ENCODE measurements at places on chromosomes 16 and 17.

DNA sequence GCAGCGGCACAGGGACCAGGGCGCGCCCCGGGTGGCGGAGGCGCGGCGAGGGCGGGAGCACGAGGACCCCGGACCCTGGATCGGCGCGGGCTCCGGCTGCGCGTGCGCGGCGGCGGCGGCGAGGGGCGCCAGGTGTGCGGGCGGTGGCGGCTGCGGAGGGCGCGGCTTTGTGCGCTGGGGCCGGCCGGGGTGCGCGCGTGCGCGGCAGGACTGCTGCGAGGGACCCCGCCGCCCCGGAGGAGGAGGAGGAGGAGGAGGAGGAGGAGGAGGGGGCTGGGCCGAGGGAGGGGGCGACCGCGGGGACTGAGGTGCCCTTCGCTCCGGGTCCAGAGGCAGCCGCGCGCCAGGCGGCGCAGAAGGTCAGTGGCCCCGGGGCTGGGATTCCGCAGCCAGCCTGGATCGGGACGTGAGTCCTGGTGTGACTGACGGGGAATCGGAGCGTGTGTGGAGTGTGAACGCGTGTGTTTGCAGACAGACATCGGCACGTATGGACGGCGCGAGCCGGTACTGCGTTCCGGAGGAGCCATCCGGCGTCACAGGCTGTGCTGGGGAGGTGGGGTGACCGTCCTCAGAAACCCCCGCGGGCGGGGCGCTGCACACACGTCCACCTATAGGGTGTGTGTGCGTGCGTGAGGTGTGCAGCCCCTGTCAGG, 19.5 kb upstream of the RAP1GAP2 start:
- peak; percentile 12 for DNase-seq

GRCh38 chr16:27568077-27568476, 18.1 kb downstream of the KATNIP start:
- DNase-seq, result no peak

DNA sequence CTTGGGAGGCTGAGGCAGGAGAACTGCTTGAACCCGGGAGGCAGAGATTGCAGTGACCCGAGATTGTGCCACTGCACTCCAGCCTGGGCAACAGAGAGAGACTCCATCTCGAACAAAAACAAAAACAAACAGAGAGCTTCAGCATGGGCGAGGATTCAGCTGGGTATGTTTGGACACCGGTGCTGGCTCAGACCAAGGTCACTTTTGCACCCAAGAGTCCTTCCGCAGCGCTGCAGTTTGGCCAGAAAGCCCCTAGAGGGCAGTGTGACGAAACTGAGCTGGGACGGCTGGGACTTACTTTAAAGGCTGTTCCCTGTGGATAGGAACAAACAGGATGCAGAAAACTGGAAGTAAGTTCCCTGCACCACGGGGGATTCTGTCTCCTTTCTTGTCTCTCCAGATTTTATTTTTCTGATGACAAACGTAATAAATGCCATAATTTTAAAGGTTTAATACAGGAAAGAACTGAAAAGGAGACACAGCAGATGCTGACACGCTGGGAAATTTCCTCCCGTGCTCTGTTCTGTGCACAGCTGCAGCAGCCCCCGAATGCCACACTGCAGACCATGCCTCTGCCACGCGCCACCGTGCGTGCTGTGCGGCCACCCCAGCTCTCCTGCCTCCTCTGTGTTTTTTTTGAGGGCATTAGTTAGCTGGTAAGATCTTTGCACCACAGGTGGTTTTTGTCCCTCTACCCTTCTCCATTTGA, 25.2 kb upstream of the USP36 start:
- peak; percentile 42 for DNase-seq

DNA sequence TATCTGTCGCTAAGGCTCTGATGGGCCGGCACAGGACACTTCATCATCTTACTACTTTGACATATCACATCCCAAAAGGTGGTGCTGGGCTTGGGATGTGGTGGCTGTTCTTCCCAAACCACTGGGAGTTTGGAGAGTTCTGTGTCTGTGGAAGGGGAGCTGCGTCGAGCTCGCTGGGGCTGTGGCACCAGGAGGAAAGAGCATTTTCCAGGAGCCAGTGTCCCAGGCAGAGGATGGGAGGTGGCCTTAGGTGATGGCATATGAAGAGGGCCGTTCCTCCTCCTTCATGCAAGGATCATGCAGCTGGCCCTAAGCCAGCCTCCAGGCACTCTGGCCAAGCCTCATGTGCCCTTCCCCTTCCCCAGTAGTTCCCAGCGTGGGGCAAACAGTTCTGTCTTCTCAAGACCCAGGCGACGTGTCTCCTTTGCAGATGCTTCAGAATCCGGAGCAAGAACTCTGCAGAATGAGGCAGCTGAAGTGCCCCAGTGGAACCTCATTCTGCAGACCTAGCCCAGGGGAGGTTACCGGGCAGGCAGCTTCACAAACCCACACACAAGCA, 89.4 kb upstream of the TNRC6C start:
- DNase-seq, result no peak

GRCh38 chr17:2393174-2393953, 7.5 kb downstream of the MNT start:
- DNase-seq, result peak; percentile 80

- DNase-seq, result no peak
These were observed 12.0 kb upstream of the TNRC6A start for GRCh38 chr16:24717411-24717810.

- DNase-seq, result peak; percentile 56
These were observed 65.9 kb upstream of the SDK2 start for GRCh38 chr17:73710095-73710592.

GRCh38 chr17:67289181-67289876, 44.3 kb upstream of the HELZ start:
- DNase-seq, result no peak

GRCh38 chr17:36627101-36627500, 25.7 kb downstream of the MRM1 start:
- no peak for DNase-seq

- no peak for DNase-seq
These were observed 5.4 kb upstream of the SLC5A2 start for GRCh38 chr16:31477220-31478216.

DNA sequence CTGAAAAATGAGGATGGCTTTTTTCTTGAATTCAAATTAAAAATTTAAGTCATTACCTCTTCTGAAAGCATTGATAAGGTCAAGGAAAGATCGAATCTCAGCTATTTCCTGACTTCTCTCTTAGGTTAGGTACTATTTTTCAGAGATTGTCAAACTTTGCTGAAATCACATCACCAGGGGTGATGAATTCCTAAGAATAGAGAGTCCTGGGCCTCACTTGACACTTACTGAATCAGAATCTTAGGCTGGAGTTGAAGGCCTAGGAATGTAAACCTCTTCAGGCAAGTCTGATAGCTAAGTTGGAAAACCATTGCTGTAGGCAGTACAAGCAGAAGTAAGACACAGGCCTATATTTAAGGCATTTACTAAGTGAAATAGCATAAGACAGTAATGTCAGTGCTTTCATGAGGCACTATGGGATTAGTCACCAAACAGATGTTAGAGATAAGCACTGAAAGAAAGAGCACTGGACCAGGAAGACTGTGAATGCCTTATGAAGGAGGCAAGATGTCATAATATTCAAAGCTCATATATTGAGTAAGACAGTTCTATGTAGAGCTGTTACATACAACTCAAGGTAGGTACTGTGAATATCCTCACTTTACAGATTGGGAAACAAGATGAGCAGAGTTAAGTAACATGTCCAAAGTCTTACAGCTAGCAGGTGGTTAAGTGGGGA, 21.5 kb downstream of the DCAF7 start:
- DNase-seq, result no peak

DNA sequence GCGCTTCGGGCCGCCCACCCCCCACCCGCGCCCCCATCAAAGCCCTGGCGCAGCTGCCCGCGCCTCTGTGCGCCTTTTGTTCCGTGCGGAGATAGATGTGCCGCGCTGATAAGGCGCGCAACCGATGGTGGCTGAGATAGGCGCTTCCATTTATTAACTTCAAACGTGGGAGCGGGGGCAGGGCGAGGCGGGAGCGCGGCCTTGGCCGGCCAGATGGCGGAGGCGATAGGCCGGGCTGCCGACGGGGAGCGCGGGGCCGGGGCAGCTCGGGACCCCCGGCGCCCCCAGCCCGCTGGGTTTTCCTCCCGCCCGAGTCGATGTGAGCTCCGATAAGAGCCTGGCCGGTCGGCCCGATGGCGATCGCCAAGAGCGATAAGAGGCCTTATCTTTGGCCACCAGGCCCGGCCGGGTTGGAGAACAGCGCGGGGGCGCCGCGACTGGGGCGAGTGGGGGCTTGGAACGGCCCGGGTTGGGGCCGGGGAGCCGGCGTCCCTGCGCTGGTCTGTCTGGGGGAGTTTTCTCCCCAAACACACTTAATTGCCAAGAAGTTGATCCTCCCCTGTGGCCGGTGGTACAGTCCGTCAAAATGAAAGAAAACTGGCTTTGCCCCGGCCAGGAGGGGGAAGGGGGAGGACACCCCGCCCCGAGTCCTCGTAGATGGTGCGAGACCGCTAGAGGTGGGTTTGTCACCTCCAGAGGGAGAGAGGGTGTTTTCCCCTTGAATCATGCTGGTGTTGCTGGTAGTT, 2.7 kb downstream of the ZFPM1 start:
- DNase-seq, result peak; percentile 59

DNA sequence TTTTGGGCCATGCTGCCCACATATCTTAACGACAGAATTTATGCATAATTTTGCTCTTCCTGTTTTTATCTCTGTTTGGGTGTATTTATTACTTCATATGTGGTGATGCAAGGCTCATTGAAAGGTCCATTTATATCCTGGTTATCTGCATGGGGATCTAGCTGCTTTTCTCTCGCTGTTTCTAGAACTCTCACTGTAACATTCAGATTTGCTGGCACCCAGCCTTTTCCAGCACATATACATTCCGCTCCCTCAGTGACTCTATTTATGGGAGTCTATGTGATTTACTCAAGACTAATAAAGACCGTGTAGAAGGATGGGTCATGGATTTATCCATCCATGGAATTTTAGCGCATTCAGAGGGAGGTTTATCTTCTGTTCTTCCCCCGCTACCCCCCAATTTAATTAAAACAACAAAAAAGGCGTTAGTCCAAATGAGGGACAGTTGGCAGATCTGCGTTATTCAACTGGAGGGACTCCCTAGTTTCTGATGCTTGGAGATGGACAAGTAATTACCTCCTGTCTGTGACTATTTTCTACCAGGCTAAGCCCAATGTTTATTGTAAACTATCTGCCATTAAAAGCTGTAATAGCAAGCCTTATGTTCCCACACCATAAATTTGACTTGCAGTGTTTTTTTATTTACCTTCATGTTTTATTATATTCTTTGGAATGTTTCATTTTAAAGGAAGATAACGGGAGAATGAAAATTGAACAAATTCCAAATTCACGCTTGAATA, 19.8 kb upstream of the MARCHF10 start:
- no peak for DNase-seq

GRCh38 chr16:47847220-47847970, 308.4 kb downstream of the ABCC12 start:
- DNase-seq, result no peak

GRCh38 chr17:83149029-83149725, 69.8 kb downstream of the METRNL start:
- DNase-seq, result no peak

DNA sequence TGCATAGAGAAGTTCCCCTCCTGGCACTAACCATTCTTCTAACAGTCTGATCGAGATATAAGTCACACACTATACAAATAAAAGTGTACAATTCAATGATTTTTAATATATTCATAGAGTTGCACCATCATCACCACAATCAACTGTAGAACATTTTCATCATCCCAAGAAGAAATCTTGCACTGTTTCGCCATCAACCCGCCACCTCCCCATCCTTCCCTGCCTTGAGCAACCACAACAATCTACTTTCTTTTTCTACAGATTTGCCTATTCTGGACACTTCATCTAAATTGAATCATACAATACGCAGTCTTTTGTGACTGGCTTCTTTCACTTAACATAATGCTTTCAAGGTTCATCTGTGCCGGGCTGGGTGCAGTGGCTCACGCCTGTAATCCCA, 33.0 kb upstream of the GUCY2D start:
- DNase-seq, result no peak

GRCh38 chr17:54882950-54883349, 17.7 kb upstream of the TOM1L1 start:
- no peak for DNase-seq

DNA sequence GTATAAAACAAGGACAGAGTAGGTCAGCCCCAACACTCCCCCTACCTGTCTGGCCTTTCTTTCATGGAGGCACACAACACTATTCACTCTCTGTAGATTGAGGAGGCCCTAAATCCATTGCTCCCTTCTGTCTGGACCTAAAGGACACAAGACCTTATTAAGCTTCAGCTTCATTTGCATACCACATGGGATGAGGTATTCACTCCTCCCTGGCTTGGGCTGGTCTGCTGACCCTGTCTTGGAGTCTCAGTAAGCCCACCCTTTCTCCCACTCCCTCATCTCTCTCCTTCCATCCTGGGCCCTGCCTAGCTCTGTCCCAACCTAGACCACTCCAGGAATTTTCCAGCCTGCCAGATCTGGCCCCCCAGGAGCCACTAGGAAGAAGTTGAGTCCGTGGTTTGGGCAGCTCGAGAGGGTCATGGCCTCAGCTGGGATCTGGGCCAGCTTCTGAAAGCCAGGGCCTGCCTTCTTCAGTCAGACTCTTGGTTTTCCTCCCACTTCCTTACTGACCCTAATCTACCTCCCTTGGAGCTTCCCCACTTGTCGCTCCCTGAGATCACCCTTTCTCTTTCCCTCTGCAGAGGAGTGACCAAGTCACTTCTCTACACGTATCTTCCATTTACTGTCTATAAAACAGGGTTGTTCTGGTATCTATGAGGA, 6.5 kb upstream of the LLGL1 start:
- no peak for DNase-seq

DNA sequence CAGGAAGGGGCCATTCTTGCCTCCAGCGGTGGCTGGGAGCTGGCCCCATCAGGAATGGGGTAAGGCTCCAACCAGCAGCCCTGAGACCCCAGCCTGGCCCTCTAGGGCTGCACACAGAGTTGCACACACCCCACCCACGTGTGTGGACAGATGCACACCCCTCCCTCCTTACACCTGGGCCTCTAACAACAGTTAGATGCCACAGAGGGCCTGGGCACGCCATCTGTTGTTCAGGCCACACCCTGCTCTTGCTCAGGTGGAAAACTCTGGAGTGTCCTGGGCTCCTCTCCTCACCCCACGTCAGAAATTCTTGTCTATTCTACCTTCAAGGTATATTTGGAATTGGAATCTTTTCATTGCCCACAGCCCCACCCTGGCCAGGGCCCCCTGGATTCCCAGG, 13.3 kb upstream of the RAI1 start:
- DNase-seq, result no peak

- no peak for DNase-seq
These were observed 9.7 kb downstream of the STAT5B start for GRCh38 chr17:42266462-42266861.

DNA sequence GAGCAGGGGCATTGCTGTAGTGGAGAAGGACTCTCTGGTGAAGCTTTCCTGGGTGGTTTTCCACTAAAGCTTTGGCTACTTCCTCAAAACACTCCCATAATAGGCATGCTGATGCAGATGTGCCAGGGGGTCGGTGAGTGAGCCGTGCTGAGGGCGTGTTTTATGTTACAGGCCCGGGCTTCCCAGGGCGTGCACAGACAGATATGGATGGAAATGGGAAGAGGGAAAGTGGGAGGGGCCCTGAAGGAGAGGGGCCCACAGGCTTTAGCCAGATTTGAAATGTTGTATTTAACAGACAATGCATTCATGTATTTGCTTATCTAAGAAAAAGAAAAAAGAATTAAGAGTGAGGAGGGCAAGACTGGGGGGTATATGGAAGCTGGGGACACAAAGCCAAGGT, 56.3 kb downstream of the IL21R start:
- DNase-seq, result no peak

- DNase-seq, result no peak
These were observed 16.6 kb downstream of the CHAD start for GRCh38 chr17:50451943-50452629.

GRCh38 chr17:78226055-78226758, 5.2 kb upstream of the TMEM235 start:
- DNase-seq, result no peak

Data from stimulated activated CD4-positive, alpha-beta T cell treated with anti-CD3 and anti-CD28 coated beads, TNF-alpha, amount 100 ng/mL, for 24 hours (primary cell).